Activated CD4-positive, alpha-beta T cell treated with anti-CD3 and anti-CD28 coated beads, Interleukin-2, amount 10 ng/mL, durations not matched to agents 7 days and 5 days (primary cell): ENCODE measurements at places on chromosomes 4 and X.

DNA sequence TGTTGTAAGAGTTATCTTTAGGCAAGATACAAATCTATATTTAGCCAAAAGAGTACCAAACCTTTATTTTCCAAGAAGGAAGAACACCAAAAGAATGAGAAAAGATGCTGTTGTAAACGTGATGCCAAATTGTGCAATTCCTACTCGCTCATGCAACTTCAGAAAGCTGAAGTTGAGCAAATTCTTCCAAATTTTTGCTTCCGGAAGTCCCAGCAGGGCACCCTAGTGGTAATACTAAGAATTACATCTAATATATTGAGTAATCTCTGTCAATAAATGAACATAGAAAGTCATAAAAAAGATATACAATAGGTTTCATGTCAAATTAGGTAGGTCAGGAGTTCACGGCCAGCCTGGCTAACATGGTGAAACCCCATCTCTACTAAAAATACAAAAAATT, 36.0 kb upstream of the SMARCAD1 start:
- DNase-seq, result no peak

DNA sequence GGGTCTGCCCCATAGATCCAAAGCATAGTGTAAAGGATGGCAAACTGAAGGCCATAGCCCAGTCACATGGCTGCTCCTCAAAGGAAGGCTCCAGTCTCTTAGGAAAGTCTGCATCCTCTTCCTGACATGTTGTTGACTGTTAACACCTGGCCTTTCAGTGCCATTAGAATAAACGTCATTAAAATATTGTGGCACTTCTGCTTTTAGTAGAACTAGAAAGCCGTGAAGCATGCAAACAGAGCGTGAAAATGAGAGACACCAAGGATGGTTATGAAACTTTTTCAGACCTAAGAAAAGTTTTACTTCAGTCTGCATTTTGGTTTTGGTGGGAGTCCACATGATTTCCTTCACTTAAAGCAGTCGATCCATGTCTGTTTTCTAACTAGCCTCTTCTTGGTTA, 41.1 kb upstream of the AFF2 start:
- DNase-seq, result no peak

- DNase-seq, result no peak
These were observed 75.8 kb downstream of the NBDY start for GRCh38 chrX:56804867-56805266.

GRCh38 chr4:31807036-31807435, 1086.9 kb downstream of the PCDH7 start:
- no peak for DNase-seq

GRCh38 chr4:533318-534100, 34.5 kb downstream of the PIGG start:
- DNase-seq, result no peak
